ENCODE measurements at places on chromosomes 1 and 21. TPM values are rescaled to one million over a fixed set of nuclear protein-coding genes. Genes with fewer than 3 reads are reported as not detected.

Gene LRRN2
- total RNA-seq = 3.4 TPM

GRCh38 chr1:116501125-116501869, 69.5 kb downstream of the CD58 start:
- no peak for DNase-seq

DNA sequence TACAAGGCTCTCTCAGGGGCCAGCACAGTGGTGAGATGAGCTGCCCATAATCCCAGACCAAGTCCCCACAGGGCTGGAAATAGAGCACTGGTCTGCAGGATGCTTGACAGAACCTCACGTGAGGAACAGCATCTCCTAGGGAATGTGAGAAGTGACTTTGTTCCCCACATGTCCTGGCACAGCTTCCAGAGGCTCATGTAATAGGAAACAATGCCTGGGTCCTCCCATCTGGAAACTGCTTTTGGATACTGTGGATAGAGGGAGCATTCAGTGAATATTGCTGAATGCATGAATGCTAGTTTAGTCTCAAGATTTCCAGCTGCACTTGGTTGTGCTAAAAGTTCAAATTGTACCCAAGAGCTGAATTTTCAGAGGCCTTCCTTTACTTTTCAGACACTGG, 146.2 kb downstream of the TNR start:
- DNase-seq = no peak

DNA sequence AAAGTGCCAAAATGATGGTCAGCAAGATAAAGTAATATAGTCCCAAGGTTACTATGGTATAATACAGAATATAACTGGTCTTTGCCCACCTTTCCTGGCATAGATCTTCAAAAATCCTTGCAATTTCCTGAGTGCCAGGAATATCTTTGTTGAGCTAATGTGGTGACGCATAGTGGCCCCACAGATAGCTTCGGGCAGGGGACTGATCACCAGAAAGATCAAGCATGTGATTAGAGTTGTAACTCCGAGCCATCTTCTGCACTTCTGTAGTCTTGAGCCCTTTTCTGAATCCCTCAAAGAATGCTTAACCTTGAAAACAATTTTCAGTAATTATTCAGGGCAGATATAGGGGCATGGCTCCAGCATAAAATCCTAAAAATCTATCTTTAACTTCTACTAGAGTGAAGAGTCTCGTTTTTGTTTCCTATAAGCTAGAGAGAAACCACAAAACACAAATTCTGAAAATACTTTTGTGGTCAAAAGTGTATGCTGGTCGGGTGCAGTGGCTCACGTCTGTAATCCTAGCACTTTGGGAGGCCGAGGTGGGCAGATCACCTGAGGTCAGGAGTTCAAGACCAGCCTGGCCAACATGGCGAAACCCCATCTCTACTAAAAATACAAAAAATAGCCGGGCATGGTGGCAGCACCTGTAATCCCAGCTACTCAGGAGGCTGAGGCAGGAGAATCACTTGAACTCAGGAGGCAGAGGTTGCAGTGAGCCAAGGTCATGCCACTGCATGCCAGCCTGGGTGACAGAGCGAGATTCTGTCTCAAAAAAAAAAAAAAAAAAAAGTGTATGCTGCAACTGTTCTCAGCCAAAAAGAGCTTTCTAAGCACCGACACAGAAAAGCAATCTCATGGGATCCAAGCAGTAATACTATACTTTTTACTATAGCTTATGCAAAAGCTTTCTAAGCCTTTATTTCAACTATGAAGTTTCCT, 62.8 kb downstream of the NVL start:
- DNase-seq = no peak

Gene CATSPER4
- 0.35 TPM for total RNA-seq

DNA sequence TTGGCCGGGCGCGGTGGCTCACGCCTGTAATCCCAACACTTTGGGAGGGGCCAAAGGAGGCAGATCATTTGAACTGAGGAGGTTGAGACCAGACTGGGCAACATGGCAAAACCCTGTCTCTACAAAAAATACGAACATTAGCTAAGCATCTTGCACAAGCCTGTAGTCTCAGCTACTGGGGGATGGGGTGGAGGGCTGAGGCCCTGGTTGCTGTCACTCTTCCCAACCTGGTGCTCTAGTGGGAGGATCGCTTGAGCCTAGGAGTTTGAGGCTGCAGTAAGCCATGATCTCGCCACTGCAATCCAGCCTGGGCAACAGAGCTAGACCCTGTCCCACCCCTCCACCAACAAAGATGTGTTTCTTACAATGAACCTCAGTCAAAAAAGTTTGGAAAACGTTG, 2.8 kb downstream of the PHGDH start:
- no peak for DNase-seq

DNA sequence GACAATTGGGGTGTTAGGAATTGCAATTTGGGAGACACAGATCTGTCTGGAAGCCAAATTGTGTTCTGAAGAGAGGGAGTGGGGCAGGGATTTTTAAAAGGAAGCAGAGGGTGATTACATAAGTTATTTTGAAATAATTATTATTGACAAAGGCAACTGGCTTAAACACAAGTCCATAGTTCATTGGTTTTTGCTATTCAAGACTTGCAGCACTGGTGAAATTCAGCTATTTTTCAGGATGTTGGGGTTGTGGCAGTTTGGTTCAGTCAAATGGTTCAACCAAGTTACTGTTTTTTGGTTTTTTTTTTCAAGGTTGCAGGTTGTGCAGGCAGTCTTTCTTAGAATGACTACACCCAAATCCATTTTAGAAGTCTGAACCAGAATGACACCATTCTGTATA, 300.0 kb upstream of the DEPDC1 start:
- DNase-seq = no peak

Gene KCNA3
- total RNA-seq = 1.2 TPM

Gene KAZN
- total RNA-seq = 16.2 TPM

DNA sequence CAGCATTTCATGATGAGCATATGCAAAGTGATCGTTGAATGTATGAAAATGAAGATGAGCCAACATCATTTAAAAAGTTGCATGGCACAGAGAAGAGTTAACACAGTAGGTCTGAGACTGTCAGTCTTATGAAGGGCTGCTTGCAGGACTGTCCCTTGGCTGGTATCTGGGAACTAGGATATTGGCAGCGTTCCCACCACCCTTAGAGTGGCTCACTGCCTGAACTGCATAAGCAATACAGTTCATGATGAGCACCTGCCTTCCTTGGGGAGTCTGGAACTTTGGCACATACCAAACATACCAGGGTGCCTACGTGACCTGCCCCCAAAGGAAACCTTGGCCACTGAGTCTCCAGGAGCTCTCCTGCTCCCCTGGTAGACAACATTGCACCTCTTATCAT, 161.8 kb downstream of the DSCAM start:
- DNase-seq = no peak

GRCh38 chr1:93667642-93668041, 14.0 kb downstream of the BCAR3 start:
- DNase-seq = no peak

- no peak for DNase-seq
Observed at GRCh38 chr1:246971969-246972368, 35.9 kb downstream of the ZNF695 start.

DNA sequence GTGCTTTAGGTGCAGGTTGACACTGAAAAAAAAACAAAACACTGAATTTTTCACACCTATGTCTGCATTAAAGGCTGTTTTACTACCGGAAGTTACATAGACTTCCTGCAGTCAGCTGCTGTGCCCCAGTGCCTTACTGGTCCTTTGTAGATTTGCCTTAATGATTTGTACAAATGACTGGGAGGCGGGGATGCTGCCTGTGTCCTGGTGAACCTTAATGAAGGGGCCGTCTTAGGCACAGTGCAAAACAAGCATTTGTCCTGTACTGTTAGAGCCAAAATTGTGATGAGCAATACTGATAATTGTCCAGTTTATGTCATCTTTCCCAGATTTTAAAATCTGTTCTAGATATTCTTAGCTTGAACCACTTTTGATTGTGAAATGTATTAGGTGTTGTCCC, 90.9 kb upstream of the PGD start:
- DNase-seq = no peak

Gene USH2A
- 0.37 TPM for total RNA-seq

DNA sequence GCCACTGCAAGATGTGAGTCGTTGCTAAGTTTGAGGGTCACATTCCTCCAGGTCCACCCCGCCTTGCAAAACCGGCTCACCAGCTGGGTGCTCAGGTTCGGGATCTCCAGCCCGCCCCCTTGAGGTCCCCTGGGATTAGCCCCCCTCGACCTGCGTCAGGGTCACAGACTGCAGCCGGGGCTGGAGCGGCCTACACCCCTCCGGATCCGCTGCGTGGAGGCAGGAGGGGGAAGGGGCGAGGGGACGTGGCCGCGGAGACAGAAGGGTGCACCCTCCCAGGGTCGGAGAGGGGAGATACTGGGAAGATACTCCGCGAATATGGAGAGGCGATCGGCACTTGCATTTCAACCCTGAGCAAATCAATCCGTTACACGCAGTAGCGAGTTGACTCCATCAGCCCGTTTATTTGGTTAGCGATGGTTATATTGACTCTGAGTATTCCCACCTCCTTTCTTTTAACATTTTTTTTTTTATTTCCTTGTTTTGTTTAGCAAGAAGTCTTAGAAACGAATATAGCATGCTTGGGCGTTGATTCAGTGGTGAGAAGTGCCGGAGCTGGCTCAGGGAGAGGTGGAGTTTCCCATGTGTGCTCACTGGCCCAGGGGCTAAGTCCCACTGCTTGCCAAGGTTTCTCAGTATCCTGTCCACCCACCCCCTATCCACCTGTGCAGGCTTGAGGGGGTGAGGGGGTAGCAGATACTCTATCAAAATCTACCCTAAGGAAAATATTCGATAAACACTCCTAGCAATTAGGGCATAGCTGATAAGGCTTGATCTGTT, 997 bp downstream of the IFNAR2 start:
- peak; percentile 78 for DNase-seq

- DNase-seq = no peak
Observed at GRCh38 chr1:44212355-44213221, 683 bp upstream of the DMAP1 start.

DNA sequence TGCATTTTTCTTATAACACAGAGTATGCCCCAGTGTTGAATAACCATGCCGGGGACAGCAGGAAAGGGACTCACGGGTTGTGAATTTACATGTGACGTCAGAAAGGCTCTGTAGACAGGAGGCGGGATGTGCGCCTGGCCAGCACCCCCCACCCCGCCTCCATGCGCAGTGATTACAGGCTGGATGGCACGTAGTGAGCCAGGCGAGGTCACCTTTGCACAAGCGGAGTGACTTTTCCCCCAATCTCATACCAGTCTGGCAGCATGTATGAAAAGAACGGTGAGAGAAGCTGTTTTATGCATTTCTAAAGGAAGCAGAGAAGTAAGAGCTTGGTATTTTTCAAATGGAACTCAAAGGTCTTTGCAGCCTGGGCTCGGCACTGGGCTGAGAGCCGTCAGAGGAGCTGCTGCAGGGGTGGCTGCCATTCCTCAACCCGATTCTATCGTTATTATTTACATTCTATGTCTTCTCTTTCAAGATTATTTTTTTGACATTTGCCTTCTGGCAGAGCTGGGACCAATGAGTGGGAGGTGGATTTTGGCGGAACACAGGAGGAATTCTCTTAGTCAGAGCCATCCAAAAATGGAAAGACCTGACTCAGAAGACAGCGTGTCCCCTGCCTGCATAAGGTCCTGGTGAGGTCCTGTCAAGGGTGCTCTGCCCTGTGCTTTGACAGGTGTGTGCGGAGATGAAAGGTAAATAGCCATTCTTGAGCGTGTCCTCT, 115.6 kb upstream of the SLC45A1 start:
- DNase-seq = no peak

Gene SELE
- not detected for total RNA-seq

- DNase-seq = no peak
Observed at GRCh38 chr1:25033828-25034705, 104.0 kb upstream of the RUNX3 start.

DNA sequence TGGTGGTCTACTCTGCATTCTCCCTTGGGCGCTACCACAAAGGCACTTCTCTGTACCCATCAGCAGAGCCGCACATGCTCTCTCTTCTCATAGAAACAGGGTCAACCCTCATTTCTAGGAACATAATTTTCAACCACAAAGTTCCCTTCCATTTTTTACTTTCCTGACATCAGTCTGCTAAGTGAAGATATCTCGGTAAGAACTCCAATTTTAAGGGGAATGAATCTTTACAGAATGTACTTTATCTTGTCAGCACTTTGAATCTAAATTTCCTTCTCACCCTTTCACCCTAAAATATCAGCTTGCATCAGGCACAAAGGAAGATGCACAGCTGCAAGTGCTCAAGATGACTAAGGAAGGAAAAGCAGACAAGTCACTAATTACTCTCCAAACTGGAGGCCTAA, 545.9 kb downstream of the SMYD3 start:
- DNase-seq = no peak
